ENCODE measurements at places on chromosomes 11 and 22. TPM values are rescaled to one million over a fixed set of nuclear protein-coding genes. Genes with fewer than 3 reads are reported as not detected.

The P4HA3 gene
- total RNA-seq = 0.79 TPM

The MS4A3 gene
- not detected for total RNA-seq

The KRTAP5-1 gene
- total RNA-seq = not detected

The C11orf86 gene
- total RNA-seq = not detected

The GAL3ST1 gene
- 2.5 TPM for total RNA-seq

The PI4KA gene
- 80.5 TPM for total RNA-seq

The ARHGAP42 gene
- 12.6 TPM for total RNA-seq

The LAYN gene
- 13.2 TPM for total RNA-seq

The UPB1 gene
- not detected for total RNA-seq

The EHBP1L1 gene
- 83.2 TPM for total RNA-seq

The BTBD18 gene
- not detected for total RNA-seq

The OR2D2 gene
- total RNA-seq = not detected

The GPR83 gene
- not detected for total RNA-seq

The SLC22A9 gene
- not detected for total RNA-seq

The APOA5 gene
- total RNA-seq = not detected

The FREY1 gene
- 1.6 TPM for total RNA-seq

The TMEM191B gene
- 4.1 TPM for total RNA-seq

The TRIM48 gene
- total RNA-seq = not detected

The OR5B21 gene
- not detected for total RNA-seq

The GCAT gene
- total RNA-seq = 7.8 TPM

The ROM1 gene
- 11.1 TPM for total RNA-seq

The OR5M10 gene
- total RNA-seq = not detected

Data from omental fat pad (tissue), 4 donors.